ENCODE measurements at places on chromosomes 1 and 21. TPM values are rescaled to one million over a fixed set of nuclear protein-coding genes. Genes with fewer than 3 reads are reported as not detected.

GRCh38 chr1:115753830-115754229 is 14.7 kb downstream of the CASQ2 start:
- DNase-seq, result no peak

Gene NKAIN1
- 2.8 TPM for total RNA-seq

DNA sequence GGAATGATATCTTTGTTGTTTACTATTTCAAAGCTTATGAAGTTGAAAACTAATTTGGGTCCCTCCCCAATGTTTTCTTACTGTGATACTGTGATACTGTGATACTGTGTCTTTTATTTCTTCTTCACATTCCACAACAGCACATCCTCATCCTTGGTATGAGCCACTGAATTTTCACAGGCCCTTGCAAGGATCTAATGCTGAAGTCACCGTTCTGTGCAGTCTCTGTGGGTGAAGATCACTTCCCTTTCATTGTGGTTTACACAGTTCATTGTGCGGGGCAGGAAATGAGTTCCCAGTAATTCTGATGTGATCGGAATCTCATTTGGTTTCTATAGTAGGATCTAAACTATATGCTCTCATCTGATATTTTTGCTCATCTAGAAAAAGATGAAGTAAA is 32.1 kb upstream of the PAXBP1 start:
- DNase-seq, result peak; percentile 10

DNA sequence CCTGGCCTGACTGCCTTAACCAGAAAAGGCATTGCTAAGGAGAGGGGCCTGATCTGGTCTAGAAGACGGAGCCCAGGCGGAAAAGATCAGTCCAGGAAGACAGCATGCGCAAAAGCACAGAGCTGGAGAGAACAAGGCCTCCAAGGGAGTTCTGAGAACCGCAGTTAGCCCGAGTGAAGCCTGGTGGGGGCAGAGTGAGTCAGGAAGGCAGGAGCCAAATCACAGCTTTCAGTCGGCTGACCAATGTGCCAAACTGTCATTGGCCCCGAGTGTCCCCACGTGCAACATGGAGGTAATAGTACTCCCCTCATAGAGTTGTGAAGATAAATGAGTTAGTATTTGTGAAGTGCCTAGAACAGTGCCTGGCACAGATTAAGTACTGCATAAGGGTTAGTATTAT is 1.2 kb upstream of the TSPAN2 start:
- DNase-seq, result peak; percentile 67

Gene AIRE
- total RNA-seq, result not detected

DNA sequence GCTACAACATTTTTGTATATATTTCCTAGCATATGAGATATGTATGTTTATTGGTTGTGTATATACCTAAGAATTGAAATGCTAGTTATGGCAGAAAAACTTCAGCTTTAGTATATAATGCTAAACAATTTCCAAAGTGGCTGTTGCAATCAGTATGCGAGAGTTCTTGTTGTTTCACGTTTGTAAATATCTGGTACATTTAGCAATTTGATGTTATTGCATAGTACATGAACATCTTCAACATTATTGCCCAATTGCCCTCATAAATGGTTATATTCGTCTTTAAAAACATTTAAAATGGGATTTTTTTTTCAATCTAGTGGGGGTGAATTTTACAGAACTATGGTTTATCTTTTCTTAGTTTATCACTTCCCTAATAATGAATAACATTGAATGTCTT is 86.2 kb upstream of the HP1BP3 start:
- no peak for DNase-seq

Gene EPS8L3
- total RNA-seq, result not detected

GRCh38 chr1:154866257-154867063 is 3.6 kb downstream of the KCNN3 start:
- DNase-seq, result peak; percentile 50

GRCh38 chr1:162210196-162210595 is 140.7 kb downstream of the NOS1AP start:
- DNase-seq, result peak; percentile 53

DNA sequence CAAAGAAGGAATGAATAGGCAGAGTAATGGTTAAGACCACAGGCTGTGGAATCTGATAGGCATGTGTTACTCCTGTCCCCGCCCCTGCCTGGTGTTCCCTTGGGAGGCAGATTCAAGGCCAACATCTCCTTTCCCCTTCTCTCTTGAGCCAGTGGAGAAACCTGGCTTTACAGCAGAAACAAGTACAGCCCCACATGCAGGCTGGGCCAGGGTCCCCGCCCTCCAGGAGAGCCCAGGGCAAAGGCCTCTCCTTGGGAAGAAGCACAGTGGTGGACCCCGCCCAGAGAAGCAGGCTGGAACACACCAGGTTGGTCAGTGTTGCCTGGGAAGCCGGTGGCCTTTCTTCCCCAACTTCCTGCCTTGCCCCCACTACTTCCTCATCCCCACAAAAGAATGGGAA is 6.8 kb downstream of the C1orf167 start:
- no peak for DNase-seq

- DNase-seq, result no peak
Observed at GRCh38 chr1:94928293-94928939, 1.5 kb upstream of the CNN3 start.

Gene YIPF1
- 32.5 TPM for total RNA-seq

DNA sequence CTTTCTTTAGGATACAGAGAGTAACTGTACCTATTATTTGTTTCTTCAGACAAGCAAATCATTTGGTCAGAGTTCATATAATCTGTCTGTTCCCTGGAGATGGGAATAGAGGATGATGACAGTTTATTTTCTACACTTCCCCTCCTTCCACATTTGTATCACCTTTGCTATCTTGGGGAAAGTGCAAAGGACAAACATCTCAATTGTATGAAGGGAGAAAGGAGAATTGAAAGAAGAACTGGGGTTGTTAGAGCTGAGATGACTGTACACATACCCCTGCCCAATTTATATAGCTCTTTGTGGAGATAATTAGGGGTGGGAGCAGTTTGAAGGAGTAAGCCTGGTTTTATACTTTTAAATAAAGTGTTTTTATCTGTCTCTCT is 14.0 kb downstream of the POLR3GL start:
- DNase-seq, result no peak

Gene MYCL
- total RNA-seq, result not detected

DNA sequence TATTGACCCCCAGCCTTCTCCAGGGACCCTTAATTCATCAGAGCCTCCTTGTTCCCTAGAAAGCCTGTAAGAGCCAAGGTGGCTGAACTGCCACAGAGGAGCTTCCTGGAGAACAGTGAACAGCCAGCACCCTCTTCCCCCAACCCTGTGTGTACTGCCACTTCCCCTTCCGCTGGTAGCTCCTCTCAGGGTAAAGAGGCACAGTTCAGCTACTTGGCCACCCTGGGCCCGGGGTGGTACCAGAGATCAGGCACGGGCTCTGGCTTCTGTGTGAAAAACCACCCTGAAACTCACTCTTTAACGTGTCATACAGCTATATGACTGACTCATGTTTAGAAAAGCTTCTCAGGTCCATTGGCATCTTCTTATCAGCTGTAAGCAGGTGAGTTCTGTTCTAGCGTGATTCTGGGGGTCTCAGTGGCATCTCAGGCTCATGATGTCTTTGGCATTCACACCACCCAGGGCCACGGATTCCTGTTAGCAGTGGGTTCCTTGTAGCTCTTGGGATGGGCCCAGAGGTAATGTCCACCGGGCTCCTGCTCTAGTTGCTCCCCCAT is 22.4 kb downstream of the ARMH1 start:
- no peak for DNase-seq

GRCh38 chr1:71586030-71586429 is 505.2 kb upstream of the ZRANB2 start:
- DNase-seq, result no peak

- no peak for DNase-seq
Observed at GRCh38 chr1:180615493-180616290, 16.1 kb upstream of the XPR1 start.

DNA sequence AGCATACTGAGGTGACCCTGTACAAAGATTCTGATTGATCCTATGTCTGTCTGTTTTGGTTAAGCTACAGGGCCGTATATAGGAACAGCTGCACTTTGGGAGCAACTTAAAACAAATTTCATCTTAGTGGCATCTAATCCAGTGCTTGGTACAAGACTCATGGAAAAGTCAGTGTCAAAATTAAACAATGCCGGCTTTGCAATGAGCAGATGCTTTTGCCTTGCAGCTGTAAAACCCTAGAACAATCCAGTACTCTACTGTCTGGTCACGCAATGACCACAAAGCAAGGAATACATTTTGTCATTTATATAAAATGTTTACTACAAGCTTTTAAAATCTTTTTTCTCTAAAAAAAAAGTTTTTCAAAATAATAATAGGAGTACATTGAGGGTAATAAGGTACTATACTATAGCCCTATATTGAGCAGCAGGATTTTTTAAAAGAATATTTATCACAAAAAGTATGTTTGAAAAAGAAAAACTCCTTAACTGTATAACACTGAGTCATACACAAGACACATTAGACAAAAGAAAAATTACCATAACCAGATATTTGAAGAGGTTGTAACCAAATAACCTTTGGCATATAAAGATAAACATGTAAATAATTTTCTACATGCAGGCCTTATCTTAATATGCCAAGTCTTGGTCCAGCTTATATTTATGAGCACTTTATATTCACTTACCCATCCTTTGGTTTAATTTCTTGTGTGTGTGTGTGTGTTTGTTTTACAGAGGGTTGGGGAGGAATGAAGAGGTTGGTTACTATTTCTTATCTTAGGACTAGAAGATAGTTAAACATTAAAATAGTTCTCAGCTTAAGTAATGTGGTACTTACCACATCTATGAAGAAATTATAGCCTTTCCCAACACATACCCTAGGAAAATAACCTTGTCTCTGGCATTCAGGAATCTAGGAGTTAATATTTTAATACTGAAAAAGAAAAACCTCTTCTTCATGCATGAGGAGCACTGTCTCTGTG is 262.3 kb downstream of the FAF1 start:
- peak; percentile 13 for DNase-seq

Gene ENSA
- 284 TPM for total RNA-seq

Gene CAMK1G
- total RNA-seq, result 3.0 TPM

DNA sequence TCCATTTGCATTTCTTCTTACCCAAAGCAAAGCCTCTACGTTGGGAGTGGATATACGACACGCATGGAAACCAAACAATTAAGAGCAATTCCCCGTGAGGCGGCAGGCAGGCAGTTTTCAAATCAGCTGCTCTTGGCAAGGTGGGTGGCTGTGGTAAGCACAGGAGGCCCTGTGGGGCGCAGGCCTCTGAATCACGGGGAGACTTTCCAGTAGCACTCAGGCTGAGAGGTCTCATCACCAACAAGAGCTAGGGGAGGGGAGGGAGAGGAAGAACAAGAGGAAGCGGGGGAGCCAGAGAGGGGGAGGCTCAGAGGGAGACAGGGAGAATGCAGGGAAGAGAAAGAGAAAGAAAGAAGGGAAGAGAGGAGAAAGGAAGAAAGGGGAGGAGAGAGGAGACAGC is 56.4 kb downstream of the MT1HL1 start:
- DNase-seq, result no peak

DNA sequence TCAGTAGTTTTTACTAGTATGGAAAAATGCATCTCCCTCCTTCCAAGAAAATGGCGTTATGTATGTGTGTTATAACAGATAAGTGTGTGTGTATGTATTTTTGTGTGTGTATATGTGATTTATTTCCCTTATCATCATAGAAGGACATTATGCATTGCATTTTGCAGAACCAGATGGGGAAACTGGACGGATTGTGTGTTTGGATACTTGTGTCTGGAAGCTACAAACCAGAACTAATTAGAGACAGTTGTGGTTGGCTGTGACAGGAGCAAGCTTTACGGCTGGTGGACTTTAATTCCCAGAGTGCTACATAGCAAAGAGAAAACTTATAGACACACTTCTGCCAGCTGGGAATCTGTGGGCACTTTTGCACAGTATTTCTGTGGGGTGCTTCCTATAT is 162.5 kb downstream of the RWDD3 start:
- DNase-seq, result no peak

Gene LCE3E
- total RNA-seq, result not detected

DNA sequence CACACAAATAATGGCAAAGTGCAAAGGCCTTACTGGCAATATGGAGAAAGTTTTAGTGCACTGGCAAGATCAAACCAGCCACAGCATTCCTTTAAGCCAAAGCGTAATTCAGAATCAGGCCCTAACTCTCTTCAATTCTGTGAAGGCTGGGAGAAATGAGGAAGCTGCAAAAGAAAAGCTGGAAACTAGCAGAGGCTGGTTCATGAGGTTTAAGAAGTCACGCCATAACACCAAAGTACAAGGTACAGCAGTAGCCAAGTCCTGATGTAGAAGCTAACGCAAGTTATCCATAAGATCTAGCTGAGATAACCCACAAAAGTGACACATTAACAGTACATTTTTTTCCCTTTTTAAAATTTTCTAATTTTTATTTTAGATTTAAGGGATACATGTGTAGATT is 57.1 kb downstream of the SLC27A3 start:
- DNase-seq, result no peak

Gene C1QB
- total RNA-seq, result not detected

- peak; percentile 4 for DNase-seq
Observed at GRCh38 chr1:57307392-57308170, 116.3 kb downstream of the DAB1 start.

DNA sequence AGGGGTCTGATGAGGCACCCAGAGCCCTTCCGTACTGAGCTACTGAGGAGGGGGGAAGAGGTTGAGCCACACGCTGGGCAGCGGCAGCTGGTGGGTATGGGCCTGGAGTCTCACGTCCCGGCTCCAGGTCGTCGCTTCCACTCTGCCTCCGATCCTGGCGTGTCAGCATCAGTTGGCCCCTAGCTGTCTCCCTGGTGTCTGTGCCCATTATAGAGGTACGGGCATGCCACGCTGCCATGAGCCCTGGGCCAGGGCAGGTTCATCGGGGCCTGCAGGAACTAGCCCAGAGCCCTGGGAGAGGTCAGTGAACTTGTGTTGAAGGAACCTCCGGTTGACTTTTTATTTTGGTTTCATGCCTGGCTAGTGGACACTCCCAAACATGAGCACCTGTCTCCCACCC is 18.2 kb downstream of the COQ8A start:
- DNase-seq, result no peak

GRCh38 chr1:20829531-20829930 is 42.4 kb upstream of the HP1BP3 start:
- DNase-seq, result no peak

DNA sequence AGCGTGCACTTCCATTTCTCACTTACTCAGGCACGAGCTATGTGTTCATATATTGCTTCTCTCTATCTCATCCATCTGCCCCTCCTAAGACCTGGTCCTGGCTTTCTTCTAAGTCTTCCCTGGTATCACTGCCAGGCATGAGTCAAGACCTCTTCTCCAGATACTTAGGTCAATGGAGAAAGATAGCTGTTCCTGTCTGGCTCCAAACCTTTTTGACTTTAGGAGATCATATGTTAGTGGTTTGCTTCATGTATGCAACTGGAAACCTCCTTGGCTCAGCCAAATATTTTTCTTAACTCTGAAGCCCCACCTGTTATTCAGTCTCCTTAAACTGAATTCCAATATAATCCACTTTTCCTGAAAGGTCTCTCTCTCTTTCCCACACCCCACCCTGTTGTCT is 211.6 kb upstream of the PTBP2 start:
- DNase-seq, result no peak

DNA sequence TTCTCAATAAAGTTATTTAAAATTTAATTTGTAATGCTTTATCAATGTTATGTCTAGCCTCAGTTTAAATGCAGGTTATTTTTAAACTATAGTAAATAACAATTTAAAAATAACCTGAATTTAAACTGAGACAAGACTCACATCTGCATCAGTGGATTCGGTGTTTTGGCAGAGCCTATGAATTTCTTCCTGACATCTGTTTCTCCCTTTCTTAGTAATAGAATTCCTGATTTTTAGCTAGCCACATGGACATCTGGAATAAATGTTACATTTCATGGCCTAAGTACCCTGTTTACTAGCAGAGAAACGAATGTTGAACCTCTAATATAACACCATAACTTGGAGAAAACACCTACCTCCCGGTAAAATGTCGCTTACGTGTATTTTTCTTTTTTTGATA is 1141.6 kb upstream of the ADGRL2 start:
- no peak for DNase-seq

All from M059J (cell line).